ENCODE measurements at places on chromosomes 5 and 9.

- no peak for DNase-seq
These were observed 65.8 kb downstream of the DOCK2 start for GRCh38 chr5:169702693-169703481.

DNA sequence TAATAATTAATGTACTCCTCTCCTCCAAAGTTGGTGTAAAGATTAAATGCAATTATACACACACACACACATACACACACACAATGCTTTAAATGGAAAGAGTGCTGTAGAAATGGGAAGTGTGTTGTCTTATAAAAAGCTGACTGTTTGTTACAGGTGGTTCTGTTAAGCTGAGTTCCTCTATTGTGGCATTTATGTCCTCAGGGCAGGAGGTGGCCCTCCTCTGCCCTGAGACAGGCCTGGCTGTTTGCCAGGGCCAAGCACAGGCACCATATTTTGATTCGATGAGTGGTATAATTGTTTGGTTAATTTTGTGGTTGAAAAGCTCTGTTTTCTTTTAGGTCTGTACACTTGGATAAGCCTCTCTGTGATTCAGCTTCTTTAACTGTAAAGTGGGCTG lies 573.9 kb downstream of the KIF4B start:
- no peak for DNase-seq

- DNase-seq: peak; percentile 19
These were observed 24.8 kb upstream of the DENND1A start for GRCh38 chr9:123954518-123955280.

- DNase-seq: no peak
These were observed 9.9 kb downstream of the TEK start for GRCh38 chr9:27118916-27119315.

DNA sequence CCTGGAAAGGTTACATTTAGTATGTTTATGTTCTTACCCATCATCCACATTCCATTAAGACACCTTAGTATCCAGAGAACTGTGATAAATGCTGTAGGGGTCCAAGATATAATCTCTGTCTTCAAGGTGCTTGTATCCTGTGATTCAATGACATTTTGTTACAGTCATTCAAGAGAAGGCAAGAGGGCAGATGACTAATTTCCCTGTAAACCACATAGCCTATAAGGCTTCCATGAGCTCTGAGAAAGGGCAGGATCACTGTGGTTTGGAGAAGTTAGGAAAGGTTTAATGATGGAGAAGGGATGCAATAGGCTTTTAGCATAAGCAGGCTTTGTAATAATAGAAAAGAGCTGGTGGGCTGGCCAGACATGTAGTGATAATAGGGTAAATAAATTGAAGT lies 40.0 kb downstream of the PAPPA start:
- peak; percentile 74 for DNase-seq

- no peak for DNase-seq
These were observed 55.3 kb upstream of the MACIR start for GRCh38 chr5:103203226-103203625.

DNA sequence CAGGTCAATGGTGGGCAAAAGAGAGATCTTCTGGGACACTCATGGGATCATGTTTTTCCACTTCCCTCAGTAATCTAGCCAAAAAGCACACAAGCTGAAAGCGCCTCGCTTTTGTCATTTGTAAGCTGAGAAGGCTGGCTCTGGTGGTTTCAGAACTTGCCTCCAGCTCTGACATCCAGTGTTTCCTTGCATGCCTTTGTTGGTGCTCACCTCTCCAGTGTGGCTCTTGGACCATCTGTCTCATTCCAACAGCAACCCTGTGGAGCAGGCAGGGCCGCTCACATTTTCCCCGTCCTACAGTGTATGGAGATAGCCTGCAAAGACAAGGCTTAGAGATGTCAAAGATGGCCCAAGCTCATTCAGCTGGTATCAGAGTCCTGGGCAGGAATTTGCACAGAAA lies 160.8 kb upstream of the KLF4 start:
- no peak for DNase-seq

- DNase-seq: no peak
These were observed 80.7 kb upstream of the TNFAIP8 start for GRCh38 chr5:119275146-119275545.

DNA sequence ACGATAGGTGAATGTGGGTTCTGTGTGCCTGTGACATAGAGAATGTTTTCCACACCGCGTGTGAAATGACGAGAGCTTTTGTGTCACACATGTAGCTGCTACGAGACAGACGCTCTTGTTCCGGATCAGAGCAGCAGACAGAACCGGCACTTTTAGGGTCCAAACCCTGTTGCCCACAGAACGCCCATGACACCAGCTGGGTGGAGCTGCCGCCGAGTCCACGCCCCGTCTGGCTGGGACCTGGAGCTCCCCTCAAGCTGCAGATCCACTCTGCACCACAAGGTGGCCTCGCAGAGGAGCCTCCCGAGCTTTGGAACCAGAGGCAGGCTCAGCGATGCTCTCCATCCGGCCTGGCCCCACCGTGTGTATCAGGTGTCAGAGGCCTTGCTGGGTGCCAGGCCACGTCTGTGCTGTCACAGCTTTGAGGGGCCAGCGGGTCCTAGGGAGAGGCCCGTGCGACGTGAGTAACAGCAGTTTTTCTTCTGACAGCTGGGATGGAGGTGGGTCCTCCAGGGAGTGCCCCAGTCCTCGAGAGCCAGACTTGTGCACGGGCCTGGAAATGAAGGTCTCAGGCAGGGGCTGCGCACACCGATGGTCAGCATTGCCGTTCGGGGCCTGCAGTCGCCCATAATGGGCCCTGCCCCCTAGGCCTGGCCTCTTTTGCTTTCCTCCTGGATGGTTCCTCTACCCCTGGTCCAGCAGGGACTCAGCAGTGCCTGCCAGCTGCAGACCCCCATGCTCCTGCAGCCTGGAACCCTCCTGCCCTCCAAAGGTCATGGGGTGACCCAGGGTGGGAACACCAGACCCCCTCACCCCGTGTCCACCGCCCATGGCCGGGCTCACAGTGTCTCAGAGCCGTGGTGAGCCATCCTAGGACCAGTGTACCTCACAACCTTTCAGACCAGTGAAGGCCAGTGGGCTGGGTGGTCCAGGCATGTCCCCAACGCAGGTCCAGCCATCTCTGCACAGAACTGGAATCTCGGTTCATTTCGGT lies 2.5 kb upstream of the LRRC14B start:
- DNase-seq: peak; percentile 53

DNA sequence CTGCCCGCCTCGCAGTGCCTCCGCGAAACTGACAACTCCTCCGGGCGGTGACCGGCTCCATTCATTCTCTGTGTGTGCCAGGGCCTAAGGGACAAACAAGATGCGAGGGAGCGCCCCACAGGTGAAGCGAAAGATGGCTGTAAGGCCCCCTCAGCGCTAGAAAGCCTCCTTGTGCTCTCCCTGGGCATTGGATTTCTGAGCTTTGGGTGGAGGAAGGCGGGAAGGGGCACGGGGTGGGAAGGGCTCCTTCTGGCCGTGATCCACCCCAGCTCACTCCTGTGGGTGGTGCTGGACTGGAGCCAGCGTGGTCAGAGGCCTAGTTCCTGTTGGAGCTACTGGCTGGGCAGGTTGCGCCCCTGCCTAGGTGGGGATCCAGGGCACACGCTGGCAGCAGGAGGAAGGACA lies 943 bp downstream of the GALNT12 start:
- DNase-seq: no peak
